Panc1 (cell line): ENCODE measurements at places on chromosomes 7 and 10. TPM values are rescaled to one million over a fixed set of nuclear protein-coding genes. Genes with fewer than 3 reads are reported as not detected.

HUS1 gene
- 72.7 TPM for total RNA-seq

PDE6C gene
- not detected for total RNA-seq

LRWD1 gene
- 55.8 TPM for total RNA-seq

STEAP4 gene
- 0.10 TPM for total RNA-seq

DNA sequence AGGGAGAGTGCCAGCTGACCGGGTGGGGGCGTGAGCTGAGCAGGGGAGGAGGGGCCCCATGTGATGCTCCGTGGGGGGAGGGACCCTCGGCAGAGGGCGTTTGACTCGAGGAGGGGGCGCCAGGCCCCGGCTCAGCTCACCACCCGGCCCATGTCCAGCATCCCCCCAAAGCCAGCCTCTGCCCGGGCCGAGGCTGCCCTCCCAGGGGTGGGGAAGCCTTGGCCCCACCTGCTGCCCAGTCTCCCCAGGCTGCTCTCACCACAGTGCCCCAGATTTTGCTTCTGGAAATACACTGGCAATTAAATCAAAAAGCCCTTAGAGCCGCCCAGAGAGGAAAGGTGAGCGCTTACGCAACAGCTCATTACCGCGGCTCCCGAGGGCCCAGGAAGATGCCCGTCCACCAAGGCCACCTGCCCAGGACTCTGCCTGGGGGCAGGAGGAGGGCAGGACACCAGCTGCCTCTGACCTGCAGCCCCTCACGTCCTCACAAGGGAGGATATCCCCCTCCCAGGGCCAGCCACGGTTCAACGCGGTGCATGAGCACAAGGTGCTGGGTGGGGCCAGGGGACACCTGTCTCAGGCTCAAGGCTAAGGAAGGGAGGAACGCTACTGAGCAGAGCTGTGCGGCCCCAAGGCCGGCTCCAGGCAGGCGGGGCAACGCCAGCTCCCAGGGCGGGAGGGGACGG is 70.0 kb upstream of the INPP5A start:
- no peak overlapping the region for H3K27ac ChIP-seq
- no peaks in the 10 kb centered on the region for H3K36me3 ChIP-seq
- H3K4me3 ChIP-seq = no peak overlapping the region

DNA sequence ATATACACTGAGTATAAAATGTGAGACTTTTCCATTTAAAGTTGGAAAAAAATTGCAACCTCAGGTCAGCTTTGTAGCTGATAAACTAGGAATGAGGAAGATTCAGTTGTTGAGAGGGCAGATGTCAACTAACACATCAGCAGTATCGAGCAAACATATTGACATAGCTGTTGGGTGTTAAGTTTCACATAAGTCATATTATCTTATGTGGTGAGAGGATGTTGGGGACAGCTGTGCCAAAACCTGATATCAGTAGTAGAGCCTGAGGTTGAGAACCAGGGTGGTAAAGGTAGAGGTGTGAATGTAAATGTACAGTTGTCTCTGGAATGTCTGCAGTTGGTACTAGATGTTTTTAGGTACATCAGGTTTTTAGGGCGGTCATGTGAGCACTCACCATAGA is 5.0 kb downstream of the ZRANB1 start:
- no peak overlapping the region for H3K27ac ChIP-seq
- DNase-seq = no peak
- H3K36me3 ChIP-seq = no peaks in the 10 kb centered on the region
- no peak overlapping the region for H3K4me3 ChIP-seq

GRCh38 chr10:117320050-117320665 is 55.1 kb downstream of the PDZD8 start:
- H3K27ac ChIP-seq = no peak overlapping the region
- H3K4me1 ChIP-seq = 0 out of 2 replicates have a peak, but pooled peaks cover 2% of the 10 kb centered on the region
- DNase-seq = no peak
- H3K36me3 ChIP-seq = no peaks in the 10 kb centered on the region; the same call in 1 of the 2 replicates

DNA sequence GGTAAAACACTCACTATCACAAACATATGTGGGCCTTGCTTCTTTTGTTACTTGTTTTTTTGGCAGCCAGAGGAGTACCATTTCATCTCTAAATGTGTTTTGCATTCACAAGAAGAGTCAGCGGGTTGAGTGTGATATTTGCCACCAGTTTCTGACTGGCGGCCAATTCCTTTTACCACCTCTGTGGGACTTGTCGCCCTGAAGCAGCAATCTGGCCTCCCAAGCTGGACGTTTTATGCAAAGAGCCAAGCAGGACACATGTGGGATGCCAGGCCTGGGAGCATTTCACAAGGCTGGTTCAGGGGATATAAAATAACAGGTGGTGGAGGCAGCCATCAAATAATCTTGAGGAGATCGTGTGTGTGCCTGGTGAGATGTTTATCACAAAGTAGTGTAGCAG is 61.8 kb upstream of the TRIL start:
- no peaks in the 10 kb centered on the region for H3K36me3 ChIP-seq
- no peak overlapping the region for H3K4me3 ChIP-seq
- no peaks in the 10 kb centered on the region for H3K27me3 ChIP-seq
- no peak overlapping the region for H3K27ac ChIP-seq
- no peaks in the 10 kb centered on the region for H3K4me1 ChIP-seq

GRCh38 chr7:152762056-152762455 is 2.5 kb downstream of the ACTR3B start:
- DNase-seq = no peak
- peaks cover 16% of the 10 kb centered on the region for H3K4me1 ChIP-seq
- peak overlapping the region; percentile 36; the same call in 1 of the 2 replicates for H3K27ac ChIP-seq

GRCh38 chr10:52452600-52453493 is 138.8 kb downstream of the DKK1 start:
- no peak for DNase-seq
- peak overlapping the region; percentile 98 for H3K27ac ChIP-seq
- H3K27me3 ChIP-seq = no peaks in the 10 kb centered on the region
- H3K4me1 ChIP-seq = no peaks in the 10 kb centered on the region

- no peak overlapping the region for H3K4me3 ChIP-seq
- no peak for DNase-seq
- no peak overlapping the region for H3K27ac ChIP-seq
- H3K4me1 ChIP-seq = no peaks in the 10 kb centered on the region
- H3K27me3 ChIP-seq = no peaks in the 10 kb centered on the region
Observed at GRCh38 chr10:83089335-83089734, 1050.0 kb upstream of the GHITM start.

DNA sequence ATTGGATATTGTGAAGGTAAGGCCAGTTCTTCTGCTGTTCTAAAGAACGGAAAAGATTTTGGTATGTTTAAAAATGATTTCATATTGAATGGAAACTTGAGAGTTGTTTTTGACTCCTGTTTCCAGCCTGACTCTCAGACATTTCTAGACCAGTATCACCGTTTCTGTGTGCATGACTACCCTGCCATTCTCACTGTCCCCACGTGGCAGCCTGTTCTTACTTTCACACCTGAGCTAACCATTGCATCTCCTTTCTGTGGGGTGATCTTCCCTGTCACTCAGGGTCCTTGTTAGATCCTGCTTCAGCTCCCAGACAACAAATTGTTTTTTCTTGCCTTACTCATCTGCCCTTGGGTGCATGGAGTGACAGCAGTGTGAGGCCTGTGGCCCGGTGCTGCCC is 38.9 kb downstream of the GLRX3 start:
- no peaks in the 10 kb centered on the region for H3K27me3 ChIP-seq
- H3K4me1 ChIP-seq = no peaks in the 10 kb centered on the region
- H3K27ac ChIP-seq = no peak overlapping the region
- no peak overlapping the region for H3K4me3 ChIP-seq
- peaks cover 8% of the 10 kb centered on the region for H3K36me3 ChIP-seq
- DNase-seq = no peak

DNA sequence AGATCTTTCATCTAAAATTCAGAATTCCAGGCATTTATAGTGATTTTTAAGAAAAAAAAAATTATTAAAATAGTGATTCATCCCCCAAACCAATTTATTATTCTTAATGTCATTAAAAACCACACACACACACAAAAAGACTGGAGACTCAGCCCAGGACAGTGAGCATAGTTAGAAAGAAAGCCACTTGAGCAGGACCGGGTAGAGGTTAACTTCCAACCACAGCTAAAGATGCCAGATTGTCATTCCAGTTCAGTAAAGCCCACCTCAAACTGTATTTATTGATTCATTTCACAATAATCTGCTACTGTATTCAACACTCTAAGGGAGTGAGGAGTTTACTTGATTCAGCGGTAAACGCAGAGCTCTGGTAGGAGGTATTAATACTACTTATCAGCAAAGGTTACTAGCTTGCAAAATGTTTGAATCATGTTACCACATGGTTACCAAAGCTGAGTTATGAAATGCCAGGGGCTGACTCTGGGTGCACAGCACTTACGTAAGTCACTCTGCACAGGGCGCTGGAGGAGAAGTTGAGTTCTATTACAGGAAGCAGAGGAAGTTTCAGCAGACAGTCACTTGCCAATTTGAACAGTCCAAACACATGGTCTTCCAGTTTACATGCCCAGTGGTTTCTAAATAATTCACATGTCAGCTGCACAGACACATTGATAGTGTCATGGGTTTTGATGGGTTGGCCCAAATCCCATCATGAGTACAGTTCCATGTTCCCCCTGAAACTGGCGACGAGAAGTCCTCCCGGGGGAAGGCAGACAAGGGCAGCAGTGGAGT is 64.6 kb downstream of the KLF6 start:
- no peak overlapping the region for H3K27ac ChIP-seq
- H3K36me3 ChIP-seq = no peaks in the 10 kb centered on the region
- no peaks in the 10 kb centered on the region for H3K4me1 ChIP-seq
- no peak for DNase-seq
- no peak overlapping the region for H3K4me3 ChIP-seq

GRCh38 chr7:47351233-47352154 is 230.4 kb downstream of the TNS3 start:
- no peak overlapping the region for H3K27ac ChIP-seq
- DNase-seq = no peak
- peaks cover 29% of the 10 kb centered on the region for H3K36me3 ChIP-seq
- H3K4me1 ChIP-seq = peaks cover 26% of the 10 kb centered on the region

- H3K27me3 ChIP-seq = no peaks in the 10 kb centered on the region
- H3K36me3 ChIP-seq = no peaks in the 10 kb centered on the region
- H3K4me1 ChIP-seq = peaks cover 7% of the 10 kb centered on the region
- H3K27ac ChIP-seq = no peak overlapping the region
- no peak for DNase-seq
Observed at GRCh38 chr10:132641401-132641800, 103.8 kb downstream of the INPP5A start.

DNA sequence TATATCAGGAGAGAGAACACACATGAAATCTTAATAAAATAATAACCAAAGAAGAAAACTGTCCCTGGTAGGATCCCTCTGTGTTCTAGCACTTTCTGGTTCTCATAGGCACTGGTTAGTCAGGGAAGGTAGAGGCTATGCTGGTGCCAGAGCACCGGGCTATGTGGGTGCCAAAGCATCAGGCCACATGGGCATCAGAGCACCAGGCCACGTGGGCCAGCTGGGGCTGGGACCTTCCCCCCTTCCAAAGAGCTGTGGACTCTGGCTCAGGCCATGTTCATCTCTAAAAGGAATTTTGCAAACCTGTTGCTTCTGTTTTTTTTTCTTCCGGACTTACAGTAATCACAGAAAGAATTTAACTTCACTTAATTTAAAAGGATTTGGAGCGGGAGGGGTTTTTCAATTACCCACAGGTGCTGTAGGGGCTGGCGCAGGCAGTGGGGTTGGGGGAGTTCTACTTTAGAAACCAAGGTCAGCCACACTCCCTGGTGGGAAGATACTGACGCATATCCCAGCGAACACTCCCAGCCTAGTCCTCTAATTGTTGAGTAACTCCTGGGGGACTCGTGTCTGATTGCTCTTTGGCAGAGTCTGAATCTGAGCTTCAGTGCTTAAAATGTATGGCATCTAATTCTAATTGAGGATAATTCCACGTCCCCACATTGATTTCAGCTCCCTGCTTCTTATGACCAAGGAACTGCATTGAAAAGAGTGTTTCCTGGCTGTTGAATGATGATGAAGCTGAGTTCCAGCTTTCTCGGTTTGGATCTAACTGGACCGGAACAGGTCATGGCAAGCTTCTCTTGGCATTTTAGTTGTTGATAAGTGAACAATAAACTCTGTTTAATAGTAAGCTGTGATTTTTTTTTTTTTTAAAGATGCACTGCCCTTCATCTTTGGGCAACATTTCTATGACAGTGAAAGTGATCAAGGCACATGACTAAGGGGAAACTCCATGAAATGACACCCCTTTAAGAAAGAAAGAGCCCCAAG is 110.7 kb upstream of the FZD8 start:
- H3K27ac ChIP-seq = no peak overlapping the region
- H3K27me3 ChIP-seq = no peaks in the 10 kb centered on the region
- DNase-seq = no peak
- H3K4me1 ChIP-seq = no peaks in the 10 kb centered on the region
- no peaks in the 10 kb centered on the region for H3K36me3 ChIP-seq
- H3K4me3 ChIP-seq = no peak overlapping the region

DNA sequence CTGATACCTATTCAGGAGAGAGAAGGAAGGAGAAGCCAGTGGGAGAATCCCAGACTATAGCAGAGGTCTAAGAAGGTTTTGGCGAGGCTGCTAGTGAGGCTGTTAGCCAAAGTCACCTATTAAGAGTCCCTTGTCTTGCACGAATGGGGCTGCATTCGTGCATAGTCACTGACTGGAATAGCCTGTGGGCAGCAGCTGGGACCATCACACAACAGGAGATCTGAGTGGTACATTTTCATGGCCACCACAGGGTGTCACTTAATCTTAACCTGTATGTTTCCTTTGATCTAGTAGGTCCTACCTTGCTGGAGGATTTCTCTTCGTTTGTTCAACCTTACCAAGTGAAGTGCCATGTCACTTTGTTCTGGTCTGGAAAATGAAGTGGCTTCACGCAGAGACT is 319.9 kb downstream of the BMPER start:
- DNase-seq = no peak
- no peaks in the 10 kb centered on the region for H3K4me1 ChIP-seq
- H3K36me3 ChIP-seq = no peaks in the 10 kb centered on the region
- H3K27me3 ChIP-seq = no peaks in the 10 kb centered on the region

- peak overlapping the region; percentile 98 for H3K27ac ChIP-seq
- H3K36me3 ChIP-seq = peaks cover 2% of the 10 kb centered on the region
- H3K27me3 ChIP-seq = no peaks in the 10 kb centered on the region
- DNase-seq = no peak
Observed at GRCh38 chr7:98283127-98283886, 1.8 kb downstream of the BRI3 start.

DNA sequence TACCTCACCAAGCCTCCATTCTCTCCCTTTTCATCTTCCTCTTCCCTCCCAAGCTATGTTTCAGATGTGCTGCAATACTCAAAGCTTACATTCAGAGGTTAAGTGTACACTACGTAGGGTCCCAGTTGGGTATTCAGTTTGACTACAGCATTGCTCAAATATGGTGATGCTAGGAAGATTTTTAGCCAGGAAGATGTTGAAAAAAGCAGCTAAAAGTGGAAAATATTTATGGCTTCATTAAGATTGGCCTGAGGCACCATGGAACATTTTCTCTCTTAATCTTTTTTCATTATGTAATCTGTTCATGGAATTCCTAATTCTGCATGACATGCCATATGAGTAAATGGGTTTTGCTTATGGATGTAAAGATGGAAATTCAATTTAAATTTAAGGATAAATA is 72.0 kb upstream of the ABCB5 start:
- no peaks in the 10 kb centered on the region for H3K36me3 ChIP-seq
- H3K4me1 ChIP-seq = no peaks in the 10 kb centered on the region
- no peaks in the 10 kb centered on the region for H3K27me3 ChIP-seq
- H3K27ac ChIP-seq = no peak overlapping the region

- H3K27ac ChIP-seq = no peak overlapping the region
- no peak for DNase-seq
- no peaks in the 10 kb centered on the region for H3K27me3 ChIP-seq
Observed at GRCh38 chr10:60652628-60653027, 125.7 kb upstream of the CDK1 start.

- peaks cover 3% of the 10 kb centered on the region; the same call in 1 of the 2 replicates for H3K4me1 ChIP-seq
- no peak overlapping the region for H3K4me3 ChIP-seq
- H3K27me3 ChIP-seq = peaks cover 2% of the 10 kb centered on the region
- H3K36me3 ChIP-seq = no peaks in the 10 kb centered on the region
- no peak for DNase-seq
- no peak overlapping the region for H3K27ac ChIP-seq
Observed at GRCh38 chr10:110739811-110740271, 95.7 kb downstream of the RBM20 start.
